Endothelial cell (in vitro differentiated cells): ENCODE measurements at places on chromosomes 7 and 10. TPM values are rescaled to one million over a fixed set of nuclear protein-coding genes. Genes with fewer than 3 reads are reported as not detected.

Gene UBTD1
- total RNA-seq: 78.0 TPM

Gene ASB15
- not detected for total RNA-seq

Gene FLNC
- 7.7 TPM for total RNA-seq

Gene ACTL6B
- not detected for total RNA-seq

Gene ZNF804B
- total RNA-seq: not detected

Gene BICC1
- total RNA-seq: 1.1 TPM

DNA sequence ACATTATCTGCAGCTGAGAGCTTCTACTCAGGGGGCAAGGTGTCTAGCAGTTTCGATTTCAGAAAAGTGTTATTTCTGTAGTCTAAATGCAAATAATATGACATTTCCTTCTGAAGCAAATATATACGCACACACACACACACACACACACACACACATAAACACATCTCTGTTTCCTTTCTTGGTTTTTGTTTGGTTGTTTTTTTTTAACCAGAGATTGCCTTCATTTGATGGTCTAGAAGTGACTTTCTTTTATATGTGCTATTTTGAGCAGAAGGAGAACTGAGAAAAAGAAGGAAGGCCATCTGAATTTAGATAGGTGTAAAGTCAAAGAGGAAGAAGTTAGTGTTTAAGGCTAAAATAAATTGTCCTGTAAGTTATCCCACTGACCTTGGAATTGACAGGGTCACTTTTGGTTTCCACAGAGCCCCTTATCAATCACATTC lies 142.2 kb downstream of the TRIL start:
- peaks cover 2% of the 10 kb centered on the region for H3K27me3 ChIP-seq
- H3K36me3 ChIP-seq: no peaks in the 10 kb centered on the region
- H3K4me3 ChIP-seq: no peak overlapping the region
- no peak for DNase-seq

- H3K27me3 ChIP-seq: peaks cover 4% of the 10 kb centered on the region
- H3K4me3 ChIP-seq: no peak overlapping the region
- peaks cover 4% of the 10 kb centered on the region for H3K4me1 ChIP-seq
- H3K36me3 ChIP-seq: no peaks in the 10 kb centered on the region
Observed at GRCh38 chr10:30387646-30388243, 38.7 kb upstream of the MTPAP start.

DNA sequence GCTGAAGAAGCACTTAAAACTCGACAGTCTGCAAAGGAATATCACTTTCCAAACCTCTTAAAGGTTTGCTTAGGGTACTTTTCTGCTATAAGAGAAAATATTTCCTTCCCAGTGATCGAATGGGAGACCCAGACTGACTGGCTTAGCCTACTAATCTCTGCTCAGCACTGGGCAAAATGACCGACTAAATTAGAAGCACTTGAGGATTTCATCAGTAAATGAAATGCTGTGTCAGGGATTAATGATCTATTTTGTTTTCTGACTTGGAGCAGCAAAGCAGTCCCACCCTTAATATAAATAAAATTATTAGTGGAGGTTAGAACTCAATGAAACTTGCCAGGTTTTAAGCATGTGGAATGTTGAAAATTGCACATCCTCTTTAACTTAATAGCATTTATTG lies 411.6 kb downstream of the NEBL start:
- H3K4me3 ChIP-seq: no peak overlapping the region
- H3K36me3 ChIP-seq: no peaks in the 10 kb centered on the region
- no peak overlapping the region for H3K27ac ChIP-seq
- H3K27me3 ChIP-seq: peaks cover 2% of the 10 kb centered on the region
- DNase-seq: no peak
- no peaks in the 10 kb centered on the region for H3K4me1 ChIP-seq

GRCh38 chr7:34849163-34849960 lies 187.9 kb downstream of the DPY19L1 start:
- H3K36me3 ChIP-seq: no peaks in the 10 kb centered on the region
- DNase-seq: no peak
- H3K27ac ChIP-seq: no peak overlapping the region
- H3K27me3 ChIP-seq: peaks cover 2% of the 10 kb centered on the region
- no peak overlapping the region for H3K4me3 ChIP-seq

DNA sequence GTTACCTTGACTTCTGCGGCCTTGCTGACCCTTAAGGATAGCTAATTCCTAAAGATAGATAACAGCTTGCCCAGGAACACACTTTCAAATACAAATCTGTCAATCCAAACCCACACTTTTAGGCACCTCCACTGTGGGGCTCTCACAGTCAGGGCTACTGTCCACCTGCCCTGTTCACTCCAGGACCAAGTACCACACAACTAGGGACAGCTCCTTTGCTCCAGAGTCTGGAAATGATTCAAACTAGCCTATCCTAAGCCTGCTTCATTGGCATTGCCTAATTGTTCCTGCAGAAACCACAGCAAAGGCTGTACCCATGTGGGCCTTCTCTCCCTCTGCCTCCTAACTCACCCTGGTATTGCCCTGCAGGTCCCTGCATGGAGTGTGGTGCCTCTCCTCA lies 538.9 kb upstream of the IGFBP3 start:
- no peaks in the 10 kb centered on the region for H3K36me3 ChIP-seq
- no peak overlapping the region for H3K27ac ChIP-seq
- peaks cover 4% of the 10 kb centered on the region for H3K27me3 ChIP-seq
- H3K4me3 ChIP-seq: no peak overlapping the region

DNA sequence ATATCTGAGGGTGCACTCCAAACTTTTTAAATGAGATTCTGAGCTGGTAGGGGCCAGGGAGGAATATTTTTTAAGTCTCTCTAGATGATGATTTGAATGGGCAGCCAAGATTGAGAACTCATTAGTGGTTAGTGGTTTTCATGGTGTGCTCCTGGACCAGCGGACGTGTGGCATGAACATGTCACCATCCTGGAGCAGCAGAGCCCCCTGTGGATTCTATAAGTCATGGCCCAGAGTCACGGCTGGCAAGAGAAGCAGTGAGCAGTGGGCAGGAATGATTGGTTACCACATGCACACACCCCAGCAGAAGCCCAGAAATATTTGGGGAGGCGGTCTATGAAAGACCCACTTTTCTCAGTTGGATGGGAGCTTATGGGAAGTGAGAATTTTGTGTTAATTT lies 21.2 kb upstream of the UCN3 start:
- no peaks in the 10 kb centered on the region for H3K36me3 ChIP-seq
- no peak overlapping the region for H3K27ac ChIP-seq
- H3K27me3 ChIP-seq: no peaks in the 10 kb centered on the region
